ENCODE measurements at places on chromosomes 16 and 17. TPM values are rescaled to one million over a fixed set of nuclear protein-coding genes. Genes with fewer than 3 reads are reported as not detected.

The TEX19 gene
- total RNA-seq, result 1.4 TPM

The CA5A gene
- not detected for total RNA-seq

The ZPBP2 gene
- not detected for total RNA-seq

The MT1E gene
- total RNA-seq, result 92.7 TPM

The TMC7 gene
- total RNA-seq, result 3.6 TPM

The GAS7 gene
- 13.9 TPM for total RNA-seq

The ARRB2 gene
- total RNA-seq, result 87.8 TPM

The XYLT1 gene
- 25.0 TPM for total RNA-seq

The CARD14 gene
- total RNA-seq, result 0.83 TPM

The RUNDC3A gene
- total RNA-seq, result 6.5 TPM

The TEFM gene
- 12.4 TPM for total RNA-seq

The MRTFB gene
- 30.8 TPM for total RNA-seq

The NOXO1 gene
- total RNA-seq, result 5.7 TPM

The PDILT gene
- total RNA-seq, result not detected

The ASPHD1 gene
- 17.6 TPM for total RNA-seq

The TMC6 gene
- total RNA-seq, result 120 TPM

The BCAS3 gene
- 17.8 TPM for total RNA-seq

The PLEKHG4 gene
- total RNA-seq, result 15.0 TPM

The BAHCC1 gene
- 21.5 TPM for total RNA-seq

The TNS4 gene
- total RNA-seq, result 0.87 TPM

The RHBDF1 gene
- total RNA-seq, result 60.8 TPM

The KCNH6 gene
- 2.3 TPM for total RNA-seq

DNA sequence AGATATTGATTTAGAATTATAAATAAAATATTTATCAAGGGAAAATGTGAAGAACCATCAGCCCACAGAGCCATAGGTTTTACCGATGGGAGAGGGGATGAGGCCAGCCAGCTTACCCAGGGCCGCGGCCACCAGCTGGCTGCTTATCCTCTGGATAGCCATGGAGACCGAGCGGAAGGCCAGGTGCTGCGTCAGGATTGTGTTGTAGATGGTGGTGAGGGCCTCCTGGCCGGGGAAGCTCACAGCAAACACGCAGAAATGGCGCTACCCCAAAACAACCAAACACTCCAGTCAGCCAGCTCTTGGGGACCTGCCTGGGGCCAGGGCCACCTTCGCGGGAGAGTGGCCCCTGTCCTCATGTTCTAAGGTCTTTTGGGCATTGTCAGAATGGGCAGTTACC is 97.8 kb downstream of the DNAH17 start:
- no peak for DNase-seq

- no peak for DNase-seq
These were observed 93.2 kb upstream of the SIAH1 start for GRCh38 chr16:48478393-48478792.

GRCh38 chr16:6232056-6232455 is 1100.6 kb upstream of the RBFOX1 start:
- DNase-seq, result no peak

- DNase-seq, result peak; percentile 8
These were observed 118.9 kb upstream of the CHMP6 start for GRCh38 chr17:80872501-80873306.

GRCh38 chr16:86225905-86226371 is 284.4 kb upstream of the FOXF1 start:
- DNase-seq, result no peak

DNA sequence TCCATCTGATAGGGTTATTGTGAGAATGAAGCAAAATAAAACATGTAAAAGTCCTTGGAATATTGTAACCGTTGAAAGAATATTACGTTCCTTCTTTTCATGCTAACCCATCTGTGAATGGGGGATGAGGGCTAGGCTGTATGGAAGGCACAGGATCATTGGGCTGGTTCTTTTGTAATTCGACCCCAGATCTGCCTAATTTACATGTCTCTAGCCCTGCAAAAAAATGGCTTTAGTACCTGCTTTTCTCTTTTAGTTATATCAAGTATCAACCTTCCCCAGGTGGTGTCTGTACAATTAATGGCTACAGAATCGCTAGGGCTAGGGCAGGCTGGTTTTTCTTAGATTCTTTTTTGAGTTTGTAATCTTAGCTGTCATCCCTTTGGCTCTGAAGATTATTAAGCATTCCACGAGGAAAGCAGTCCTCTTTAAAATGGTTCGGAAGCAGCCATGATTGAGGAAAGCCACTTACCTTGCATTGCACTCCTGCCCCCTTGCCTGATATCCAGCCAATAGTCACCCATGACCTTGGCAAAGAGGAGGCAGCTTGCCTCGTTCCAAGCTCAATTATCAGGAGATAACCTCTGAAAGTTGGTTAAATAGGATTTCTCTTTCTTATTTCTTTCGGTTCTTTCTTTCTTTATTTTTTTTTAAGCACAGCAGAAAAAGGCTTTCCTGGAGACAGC is 153.9 kb upstream of the ZKSCAN2 start:
- no peak for DNase-seq

- no peak for DNase-seq
These were observed 204.7 kb upstream of the HSBP1 start for GRCh38 chr16:83602761-83603722.

DNA sequence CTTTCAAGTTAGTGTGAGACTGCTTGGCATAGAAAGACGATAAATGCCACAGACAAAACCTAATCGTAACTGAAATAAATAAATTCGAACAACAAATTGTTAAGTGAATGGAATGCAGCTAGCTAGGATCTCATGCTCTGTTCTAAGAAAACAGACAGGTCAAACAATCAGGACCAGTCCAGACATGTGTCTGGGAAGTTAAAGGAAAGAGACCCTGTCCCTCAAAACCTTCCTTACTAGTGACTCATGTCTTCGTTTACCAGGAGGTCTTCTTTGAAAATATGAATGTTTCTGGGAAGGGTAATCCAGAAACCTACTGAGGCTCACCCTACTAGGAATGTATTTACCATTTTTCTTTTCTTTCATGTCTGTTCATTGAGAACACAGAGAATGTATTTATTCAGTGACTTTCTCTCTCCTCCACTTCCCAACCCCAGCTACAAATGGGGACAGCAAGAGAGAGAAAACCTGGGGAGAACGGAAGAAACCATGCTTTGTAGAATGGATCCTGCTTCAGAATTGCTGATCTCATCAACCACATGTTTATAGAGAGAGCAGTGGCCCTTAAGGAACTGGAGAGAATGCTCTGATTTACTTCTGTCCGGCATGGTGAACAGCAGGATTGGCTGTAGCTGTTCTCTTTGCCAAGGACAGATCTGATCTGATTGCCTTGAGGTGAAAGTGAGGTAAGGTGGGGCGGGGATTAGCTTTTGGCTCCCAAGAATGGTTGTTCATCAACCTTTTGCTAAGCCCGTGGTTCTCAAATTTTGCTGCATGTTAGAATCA is 39.4 kb upstream of the DHX8 start:
- DNase-seq, result no peak

- DNase-seq, result no peak
These were observed 9.5 kb downstream of the ABI3 start for GRCh38 chr17:49219987-49220386.

DNA sequence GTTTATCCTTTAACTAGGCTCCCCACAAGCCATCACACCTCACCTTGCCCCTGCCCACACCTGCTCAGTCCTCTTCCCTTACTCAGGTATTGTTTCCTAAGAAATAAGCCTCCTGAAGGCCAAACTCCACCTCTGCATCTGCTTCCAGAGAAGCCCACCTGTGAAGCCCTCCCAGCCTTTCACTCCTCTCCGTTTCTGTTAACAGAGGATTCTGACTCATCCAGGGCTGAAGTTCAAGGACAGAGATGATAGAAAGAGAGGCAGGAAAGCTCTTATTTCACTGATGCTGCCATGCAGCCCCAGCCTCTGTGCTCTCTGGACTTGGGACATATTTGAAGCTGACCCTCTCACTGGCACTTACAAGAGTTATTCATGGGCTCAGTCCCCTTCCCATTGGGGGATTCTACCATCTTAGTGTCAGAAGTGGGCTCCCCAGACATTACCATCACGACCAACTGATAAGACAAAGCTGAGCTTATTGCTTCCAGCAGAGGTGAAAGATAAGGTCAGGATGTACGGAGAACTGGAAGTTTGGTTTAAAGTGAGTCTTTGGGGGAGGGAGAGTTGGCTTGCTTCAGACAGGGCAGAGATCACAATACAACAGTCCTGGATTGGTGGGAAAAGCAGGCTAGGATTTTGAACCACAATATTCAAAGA is 35.3 kb upstream of the XYLT2 start:
- no peak for DNase-seq

- DNase-seq, result no peak
These were observed 5.6 kb downstream of the FBRS start for GRCh38 chr16:30663820-30664219.

GRCh38 chr16:53952215-53953208 is 248.6 kb downstream of the FTO start:
- no peak for DNase-seq

- DNase-seq, result peak; percentile 88
These were observed 45.7 kb downstream of the CMTM4 start for GRCh38 chr16:66650707-66651473.

DNA sequence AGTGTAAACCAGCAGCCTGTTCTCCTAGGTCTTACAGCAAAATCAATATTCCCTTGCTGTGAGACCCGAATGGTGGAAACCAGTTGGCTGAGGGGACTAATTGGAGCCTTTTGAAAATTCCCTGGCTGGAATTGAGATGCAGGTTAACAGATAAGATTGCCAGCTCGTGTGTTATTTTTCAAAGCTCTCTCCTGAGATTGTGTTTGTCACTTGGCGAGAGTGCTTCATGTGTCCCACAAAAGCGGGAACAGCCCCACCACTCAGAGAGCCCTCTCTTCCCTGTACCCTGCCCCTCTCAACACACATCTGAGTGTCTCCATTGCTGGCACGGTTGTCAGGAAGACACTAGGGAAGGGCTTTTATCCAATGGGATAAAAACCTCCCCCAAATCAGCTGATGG is 356.1 kb downstream of the CPPED1 start:
- no peak for DNase-seq

GRCh38 chr16:87076950-87077749 is 240.0 kb downstream of the C16orf95 start:
- DNase-seq, result peak; percentile 90

- DNase-seq, result no peak
These were observed 263.5 kb downstream of the SNX29 start for GRCh38 chr16:12240036-12240435.

- no peak for DNase-seq
These were observed 153.5 kb downstream of the VPS53 start for GRCh38 chr17:561116-561515.

- peak; percentile 42 for DNase-seq
These were observed at the start of gene CPNE2 for GRCh38 chr16:57091975-57092785. CPNE2 (plus strand) TSS chr16:57092583; CDS start chr16:57110743, 18,160 bp downstream.

GRCh38 chr17:1931844-1932579 is 93.1 kb downstream of the RTN4RL1 start:
- peak; percentile 73 for DNase-seq

- peak; percentile 53 for DNase-seq
These were observed at the start of gene GRIN2A for GRCh38 chr16:10182222-10183053. GRIN2A (minus strand) TSS chr16:10182428; CDS start chr16:10180411, 2,017 bp downstream.

DNA sequence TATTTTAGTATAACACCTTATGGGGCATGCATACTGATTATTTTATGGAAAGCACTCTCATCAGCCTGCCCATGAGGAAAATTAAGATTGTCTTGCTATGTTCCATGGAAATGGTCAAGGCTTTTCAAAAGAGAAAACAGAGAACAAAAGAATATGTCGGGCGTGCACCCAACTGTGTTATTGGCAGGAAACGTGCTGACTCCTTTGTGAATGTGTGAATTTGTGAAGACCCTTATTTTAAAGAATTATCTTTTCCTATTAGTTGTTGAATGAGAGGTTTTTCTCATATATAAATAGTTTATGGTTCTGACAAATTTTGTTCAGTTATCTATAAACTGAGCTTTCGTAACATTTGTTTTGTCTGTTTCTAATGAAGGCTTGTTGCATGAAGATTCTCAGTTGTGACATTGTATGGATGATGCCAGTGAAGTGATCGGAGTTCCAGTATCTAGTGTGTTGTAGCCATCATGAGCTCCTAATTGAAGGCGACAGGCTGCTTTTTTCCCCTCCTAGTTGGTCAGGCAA is 180.0 kb downstream of the BCAS3 start:
- DNase-seq, result no peak

DNA sequence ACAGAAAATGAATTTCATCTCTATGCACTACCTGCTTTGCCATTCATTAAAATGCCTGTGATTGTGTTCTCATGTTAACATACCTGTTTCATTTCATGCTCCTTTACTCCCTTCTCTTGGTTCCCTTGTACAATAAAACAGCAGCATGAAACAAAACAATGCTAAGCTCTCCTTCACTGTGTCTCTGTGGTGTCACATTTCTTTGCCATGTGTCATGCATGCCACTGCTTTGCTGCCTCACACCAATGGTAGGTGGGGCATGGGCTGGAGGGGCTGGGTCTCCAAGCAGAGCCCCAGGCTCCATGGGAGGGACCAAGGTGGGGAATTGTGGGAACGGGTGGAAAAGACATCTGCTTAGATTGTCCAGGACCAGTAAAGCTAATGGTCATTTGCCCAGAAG is 83.6 kb downstream of the RGS9 start:
- no peak for DNase-seq

GRCh38 chr17:80632046-80632581 is 87.5 kb downstream of the RPTOR start:
- no peak for DNase-seq

DNA sequence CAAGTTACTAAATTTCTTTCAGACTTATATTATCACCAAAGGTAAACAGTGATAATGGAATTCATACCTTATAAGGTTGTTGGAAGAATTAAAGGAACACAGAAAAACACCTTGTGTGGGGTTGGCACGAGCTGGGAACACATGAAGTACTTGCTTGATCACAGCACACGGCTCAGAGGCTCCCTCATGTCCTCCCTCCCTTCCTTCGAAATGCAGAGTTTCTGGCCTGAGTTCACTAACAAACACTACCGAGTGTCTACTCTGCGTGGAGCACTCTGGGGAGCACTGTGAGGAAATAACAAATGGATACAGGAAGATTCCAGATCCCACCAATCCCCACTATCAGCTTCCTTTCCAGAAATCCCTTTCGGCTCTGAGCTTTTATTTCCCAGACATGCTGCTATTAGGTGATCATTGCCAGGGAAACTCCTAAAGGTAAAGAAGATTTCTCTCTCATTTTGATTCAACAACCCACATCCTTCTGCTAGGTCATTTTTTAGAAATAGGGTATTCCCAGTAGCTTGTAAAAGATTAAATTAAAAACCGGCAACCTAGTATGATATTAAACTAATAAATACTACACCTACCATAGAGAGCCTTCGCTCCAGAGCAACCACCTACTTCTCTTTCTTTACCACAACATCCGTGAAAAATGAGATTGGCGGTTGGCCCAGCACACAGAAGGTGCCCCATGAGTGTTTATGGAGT is 6.1 kb upstream of the HNF1B start:
- no peak for DNase-seq

DNA sequence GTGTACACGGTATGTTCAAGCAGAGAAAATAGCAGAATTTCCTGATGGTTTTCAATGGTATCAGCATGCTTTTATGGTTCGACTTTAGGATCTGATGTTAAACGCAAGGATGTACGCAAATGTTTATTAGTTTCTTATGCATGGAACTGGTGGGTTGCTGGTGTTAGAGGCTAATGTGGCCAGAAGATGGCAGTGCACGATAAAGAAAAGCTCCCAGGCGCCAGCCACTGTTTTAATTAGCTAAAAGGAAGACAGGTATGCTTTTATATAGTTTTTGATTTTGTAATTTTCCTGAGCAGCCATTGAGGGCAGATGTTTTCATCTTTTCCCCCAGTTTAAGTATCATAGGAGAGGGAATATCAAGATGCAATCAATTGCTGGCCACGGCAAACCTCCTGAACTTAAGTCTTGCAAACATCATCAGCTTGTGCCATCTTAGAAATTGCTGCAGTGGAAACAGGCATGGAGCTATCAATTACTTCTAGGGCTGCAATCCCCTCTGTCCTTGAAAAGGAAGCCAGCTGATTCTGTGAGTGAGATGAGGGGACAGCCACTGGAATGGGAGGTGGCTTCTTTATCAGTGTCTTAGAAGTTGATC is 648.5 kb upstream of the RBFOX1 start:
- no peak for DNase-seq

Measured in WTC11 (cell line).